ENCODE measurements at places on chromosomes 6 and 20.

DNA sequence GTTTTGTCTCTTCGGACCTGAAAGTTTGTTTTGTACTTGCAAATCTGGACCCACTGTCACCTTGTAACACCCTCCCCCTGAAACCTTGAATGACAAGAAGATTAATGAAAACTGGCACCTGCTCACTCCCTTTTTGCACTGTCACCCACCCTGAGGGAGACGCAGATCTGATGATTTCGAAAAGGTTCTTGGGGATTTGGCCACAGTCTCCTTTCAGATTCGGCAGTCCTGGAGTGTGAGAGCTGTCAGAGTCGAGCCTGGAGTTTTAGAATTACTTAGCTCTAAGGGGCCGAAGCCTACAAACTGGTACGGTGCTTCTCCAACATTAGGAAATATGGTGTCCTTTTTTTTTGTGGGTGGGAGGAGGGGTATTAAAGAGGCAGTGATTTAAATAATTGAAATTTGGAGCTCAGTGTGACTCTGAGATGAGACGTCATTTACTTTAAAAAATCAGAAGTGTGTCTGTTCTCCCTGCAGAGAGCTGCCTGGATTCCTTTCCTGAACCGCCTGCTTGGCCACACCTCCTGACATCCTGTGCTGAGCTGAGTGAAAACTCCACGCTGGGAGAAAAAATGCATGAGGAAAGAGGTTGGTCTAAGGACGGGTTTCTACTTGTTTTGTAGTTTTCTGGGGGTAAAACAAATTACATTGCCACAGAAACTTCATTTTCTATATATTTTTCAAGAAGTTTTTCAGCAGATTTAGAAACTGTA is 447.0 kb upstream of the CDH4 start:
- no peak for DNase-seq

- no peak for DNase-seq
Observed at GRCh38 chr6:132490024-132490423, 22.9 kb downstream of the STX7 start.

- peak; percentile 79 for DNase-seq
Observed at GRCh38 chr6:31068669-31069340, 43.6 kb downstream of the C6orf15 start.

DNA sequence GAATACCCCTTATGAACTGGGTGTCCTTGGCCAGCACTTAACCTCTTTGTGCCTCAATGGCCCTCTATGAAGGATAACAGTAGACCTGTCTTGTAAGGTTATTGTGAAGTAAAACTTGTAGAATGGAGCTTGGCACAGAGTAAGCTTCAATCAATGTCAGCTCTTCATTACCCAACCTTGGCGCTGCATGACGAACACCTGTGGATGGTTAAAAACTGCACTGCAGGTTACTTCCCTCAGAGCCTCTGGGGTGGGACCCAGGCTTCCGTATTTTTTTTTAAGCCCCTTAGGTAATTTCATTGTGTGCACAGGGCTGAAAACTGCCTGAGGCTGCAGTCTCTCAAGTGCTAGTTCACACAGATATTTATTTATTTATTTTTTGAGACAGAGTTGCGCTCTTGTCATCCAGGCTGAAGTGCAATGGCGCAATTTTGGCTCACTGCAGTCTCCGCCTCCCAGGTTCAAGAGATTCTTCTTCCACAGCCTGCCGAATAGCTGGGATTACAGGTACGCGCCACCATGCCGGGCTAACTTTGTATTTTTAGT is 42.8 kb upstream of the SLC23A2 start:
- no peak for DNase-seq

GRCh38 chr20:23049201-23050075 is at the start of gene THBD:
THBD (minus strand) TSS chr20:23049672; CDS start chr20:23049504, 168 bp downstream.
- DNase-seq = no peak

DNA sequence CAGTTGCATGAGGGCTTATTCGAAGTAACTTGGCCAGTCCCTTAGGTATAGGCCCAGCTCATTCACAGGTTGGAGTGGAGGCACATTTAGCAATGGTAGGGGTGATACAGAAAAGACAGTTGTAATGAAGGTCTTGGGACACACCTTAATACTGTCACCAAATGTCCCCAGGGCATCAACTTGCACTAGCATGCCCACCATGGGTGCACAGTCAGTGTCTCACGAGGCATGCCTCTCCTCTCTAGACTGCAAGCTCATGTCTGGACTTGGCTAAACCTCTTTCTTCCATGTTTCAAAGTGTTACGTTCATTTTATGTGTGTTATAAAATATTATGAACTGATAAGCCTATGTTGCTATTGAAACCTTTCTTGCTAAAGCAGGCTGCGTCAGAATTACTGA is 124.0 kb upstream of the ECI2 start:
- no peak for DNase-seq

GRCh38 chr6:14634072-14634471 is 516.5 kb downstream of the CD83 start:
- no peak for DNase-seq

DNA sequence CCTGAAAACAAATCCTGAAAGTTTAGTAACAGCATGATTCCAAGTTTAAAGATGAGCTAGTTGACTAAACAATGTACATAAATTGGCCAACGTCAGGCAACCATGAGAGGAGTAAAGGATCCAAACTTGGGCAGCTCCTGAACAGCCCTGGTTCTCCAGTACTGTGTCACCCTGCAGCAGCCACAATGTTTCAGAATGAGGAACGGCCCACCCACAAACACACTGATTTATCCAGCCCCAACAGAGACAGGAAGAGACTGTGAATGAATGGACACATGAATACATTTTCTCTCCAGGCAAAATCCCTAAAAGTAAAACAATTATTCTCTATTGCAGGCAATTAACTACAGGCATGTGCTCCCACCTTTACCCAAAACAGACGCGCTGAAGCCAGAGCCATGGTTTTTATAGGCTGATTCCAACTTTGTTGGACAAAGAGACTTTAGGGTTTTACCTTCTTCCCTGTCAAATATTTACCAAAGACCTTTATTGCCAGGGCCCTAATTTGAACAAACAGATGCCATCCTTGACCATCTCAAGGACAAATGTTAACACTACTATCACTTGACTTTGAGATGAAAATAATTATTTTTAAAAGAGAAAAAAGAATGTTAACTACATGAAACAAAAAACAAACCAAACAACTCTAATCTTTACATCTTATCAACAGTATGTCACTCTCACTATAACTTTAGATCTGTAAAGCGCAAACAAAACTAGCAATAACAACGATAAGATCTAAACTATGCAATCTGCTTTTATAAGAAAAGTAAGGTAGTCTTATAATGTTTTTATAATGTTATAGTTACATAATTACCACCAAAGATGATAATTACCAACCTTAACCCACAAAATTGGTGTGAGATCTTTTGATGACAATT is 22.9 kb downstream of the CNKSR3 start:
- no peak for DNase-seq

- DNase-seq = no peak
Observed at GRCh38 chr20:57006411-57007170, 259.9 kb downstream of the BMP7 start.
